ENCODE measurements at places on chromosomes 1 and 21.

DNA sequence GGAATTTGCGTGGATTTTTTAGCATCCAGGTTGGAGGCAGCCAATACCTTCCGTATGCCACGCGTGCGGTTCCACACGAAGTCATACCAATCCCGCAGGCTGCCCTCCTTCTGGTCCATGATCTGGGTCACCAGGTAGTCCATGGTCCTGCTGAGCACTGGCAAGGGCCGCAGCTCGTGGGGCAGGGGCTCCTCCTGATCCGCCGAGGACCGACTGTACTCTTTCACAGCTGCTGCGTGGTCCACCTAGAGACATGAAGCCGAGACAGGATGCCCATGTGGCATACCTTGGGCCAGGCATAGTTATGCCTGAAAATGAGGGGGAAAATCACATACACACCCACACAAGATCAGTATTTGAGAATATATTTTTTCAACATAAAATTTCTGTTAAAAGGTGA lies 12.1 kb downstream of the MCM3AP start:
- DNase-seq: no peak

DNA sequence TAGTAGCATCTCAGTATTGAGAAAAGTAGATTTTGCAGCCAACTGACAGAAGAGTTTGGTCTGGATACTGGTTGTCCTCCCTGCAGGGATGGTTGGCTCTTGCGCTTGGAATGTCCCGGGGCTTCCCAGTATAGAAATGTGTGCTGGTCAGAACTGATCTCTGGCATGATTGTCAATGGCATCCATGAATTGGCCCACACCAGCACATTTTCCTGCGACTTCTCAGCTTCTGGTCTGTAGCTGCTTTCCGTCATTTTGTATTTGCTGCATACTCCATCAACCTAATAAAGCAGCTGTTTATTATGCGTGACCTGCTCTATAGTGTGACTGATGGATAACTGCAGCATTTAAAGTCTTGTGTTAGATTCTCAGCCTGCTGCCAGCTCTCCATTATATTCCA lies 203.7 kb downstream of the S1PR1 start:
- DNase-seq: no peak

GRCh38 chr1:210800301-210800700 lies 333.6 kb downstream of the KCNH1 start:
- no peak for DNase-seq

DNA sequence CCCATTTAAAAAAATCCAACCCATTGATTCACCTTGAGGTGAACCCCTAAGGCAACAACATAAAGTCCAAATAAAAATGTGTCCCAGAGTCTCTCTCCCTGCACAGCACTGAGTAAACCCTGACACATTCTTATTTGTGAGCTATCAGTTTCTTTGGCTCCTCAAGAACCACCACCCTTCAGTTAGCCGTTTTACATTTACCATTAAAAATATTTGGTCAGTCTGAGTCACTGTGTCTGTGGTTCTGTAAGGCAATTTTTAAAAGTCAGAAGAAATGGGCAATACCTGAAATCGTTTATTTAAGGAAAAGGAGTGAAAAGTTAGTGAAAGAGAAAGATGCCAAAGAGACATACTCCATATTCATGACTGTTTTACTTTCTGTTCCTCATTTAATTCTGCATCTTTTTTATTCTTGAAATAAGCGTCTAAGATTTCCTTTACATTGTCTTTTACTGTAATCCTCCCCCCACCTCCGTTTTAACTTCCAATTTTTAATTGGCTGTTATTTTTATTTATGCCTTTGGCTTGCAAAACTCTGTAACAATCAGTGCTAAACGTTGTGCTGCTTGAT lies 91.7 kb upstream of the IVNS1ABP start:
- DNase-seq: no peak

GRCh38 chr1:27605796-27606707 lies 2.1 kb upstream of the AHDC1 start:
- DNase-seq: peak; percentile 60

DNA sequence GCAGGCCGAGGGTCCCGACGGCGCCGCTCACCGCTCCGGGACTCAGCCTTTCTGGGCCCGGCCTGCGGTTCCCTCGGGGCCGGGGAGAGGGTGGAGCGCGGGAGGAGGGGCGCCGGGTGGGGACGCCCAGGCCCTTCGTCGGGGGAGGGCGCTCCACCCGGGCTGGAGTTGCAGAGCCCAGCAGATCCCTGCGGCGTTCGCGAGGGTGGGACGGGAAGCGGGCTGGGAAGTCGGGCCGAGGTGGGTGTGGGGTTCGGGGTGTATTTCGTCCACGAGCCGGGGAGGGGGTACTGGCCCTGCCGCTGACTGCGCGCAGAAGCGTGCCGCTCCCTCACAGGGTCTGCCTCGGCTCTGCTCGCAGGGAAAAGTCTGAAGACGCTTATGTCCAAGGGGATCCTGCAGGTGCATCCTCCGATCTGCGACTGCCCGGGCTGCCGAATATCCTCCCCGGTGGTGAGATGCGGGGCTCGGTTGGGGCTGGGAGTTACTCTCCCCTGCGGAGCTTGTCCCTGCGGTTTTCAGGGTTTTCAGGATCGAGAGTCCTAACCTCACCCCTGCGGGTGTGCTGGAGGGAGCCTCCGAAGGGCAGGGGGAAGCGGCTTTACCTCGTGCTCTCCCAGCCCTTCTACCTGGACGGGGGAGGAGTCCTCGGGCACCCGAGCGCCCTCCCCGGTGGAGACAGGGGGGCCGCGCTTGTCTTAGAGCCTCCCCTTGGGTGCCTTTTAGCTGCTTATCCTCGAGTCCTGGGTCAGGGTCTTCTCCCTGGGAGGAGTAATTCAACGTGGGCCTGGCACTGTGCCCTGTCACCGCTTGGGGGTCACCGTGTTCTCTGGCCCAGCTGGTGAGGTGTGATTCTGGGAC lies 2.1 kb downstream of the SAMD11 start:
- DNase-seq: no peak

GRCh38 chr1:229409616-229410369 lies 24.1 kb downstream of the ACTA1 start:
- DNase-seq: no peak

- DNase-seq: no peak
Observed at GRCh38 chr1:20071416-20071815, 1.4 kb downstream of the PLA2G5 start.

- peak; percentile 29 for DNase-seq
Observed at GRCh38 chr1:160260406-160261382, 1.7 kb downstream of the DCAF8 start.

- no peak for DNase-seq
Observed at GRCh38 chr1:17711941-17712340, 43.2 kb upstream of the ACTL8 start.

GRCh38 chr1:1290238-1290731 lies 10.0 kb downstream of the SCNN1D start:
- no peak for DNase-seq

DNA sequence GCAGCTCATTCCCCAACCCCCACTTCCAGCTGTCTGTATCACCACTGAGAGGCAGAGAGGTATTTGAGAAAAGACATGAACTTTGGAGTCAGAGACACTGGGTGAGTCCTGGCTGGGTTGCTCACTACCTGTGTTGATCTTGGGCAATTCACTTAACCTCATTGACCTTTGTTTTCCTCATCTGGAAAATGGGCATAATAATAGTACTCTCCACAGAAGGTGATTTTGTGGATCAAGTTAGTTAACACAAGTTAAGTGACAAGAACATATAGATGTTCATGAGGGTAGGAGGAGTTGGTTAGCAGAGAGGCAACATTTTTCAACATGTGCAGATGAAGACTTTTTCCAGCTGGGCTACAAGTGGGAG lies 17.1 kb upstream of the ETV3L start:
- DNase-seq: no peak

GRCh38 chr1:6134741-6135510 lies 45.2 kb downstream of the CHD5 start:
- no peak for DNase-seq

GRCh38 chr1:238177351-238177750 lies 286.6 kb upstream of the ZP4 start:
- DNase-seq: no peak

DNA sequence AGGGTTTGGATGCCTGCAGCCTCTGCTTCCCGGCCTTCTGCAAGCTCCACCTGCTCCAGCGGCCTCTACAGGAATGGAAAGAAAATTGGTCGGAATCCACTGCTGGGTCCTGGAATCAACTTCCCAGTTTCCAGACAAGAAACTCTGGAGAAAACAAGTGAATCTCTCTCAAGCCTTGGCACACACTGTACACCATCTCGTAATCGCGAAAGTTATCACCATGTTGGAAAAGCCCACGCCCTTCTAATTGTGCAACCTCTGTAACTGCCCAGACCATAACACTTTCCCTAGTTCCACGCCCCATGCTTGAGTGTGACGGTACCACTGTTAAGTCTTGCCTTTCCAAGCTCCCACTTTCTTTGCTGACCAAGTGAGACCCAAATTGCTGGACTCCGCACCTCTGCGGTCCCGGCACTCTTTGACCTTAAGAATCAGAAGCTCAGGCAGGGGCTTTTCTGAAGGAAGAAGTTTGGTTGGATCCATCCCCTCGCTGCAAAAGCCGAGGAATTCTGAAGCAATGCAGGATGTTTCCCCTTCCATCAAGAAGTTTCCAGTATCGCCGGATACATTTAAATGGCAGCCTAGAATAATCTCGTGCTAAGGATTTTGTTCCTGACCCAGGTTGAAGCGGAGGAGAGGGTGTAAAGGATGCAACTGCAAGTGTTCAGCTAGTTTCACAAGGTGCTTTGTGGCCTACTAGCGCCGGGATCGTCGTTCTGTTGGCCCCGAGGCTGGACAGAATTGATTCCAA lies 6.2 kb downstream of the NR5A2 start:
- no peak for DNase-seq

GRCh38 chr1:111649227-111649626 lies 29.6 kb downstream of the RAP1A start:
- DNase-seq: no peak

DNA sequence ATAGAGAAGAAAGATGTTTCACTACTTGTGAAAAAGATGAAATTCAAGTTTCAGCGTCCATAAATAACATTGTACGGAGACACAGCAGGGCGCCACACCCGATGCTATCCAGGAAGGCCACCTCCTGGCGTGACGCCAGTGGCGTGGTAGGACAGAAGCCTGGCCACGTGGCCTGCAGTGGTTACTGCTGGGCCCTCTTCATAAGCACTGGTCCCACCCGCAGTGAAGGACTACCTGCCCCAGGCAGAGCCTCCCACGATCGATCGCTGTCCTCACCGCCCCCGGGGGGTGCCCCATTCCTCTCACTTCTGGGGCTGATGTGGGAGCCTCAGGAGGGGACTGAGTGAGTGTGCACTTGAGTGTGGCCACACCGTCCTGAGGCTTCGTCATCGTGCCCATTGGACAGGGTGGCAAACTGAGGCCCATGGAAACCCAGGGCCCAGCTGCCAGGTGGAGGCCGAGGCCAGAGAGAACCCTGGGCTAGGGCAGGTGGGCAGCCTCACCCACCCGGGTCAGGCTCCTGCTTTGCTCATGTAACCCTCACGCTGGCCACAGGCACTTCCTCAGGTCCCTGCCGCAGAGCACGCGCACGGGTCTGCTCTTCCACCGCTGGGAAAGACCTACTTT lies 11.7 kb upstream of the HES5 start:
- DNase-seq: no peak

- peak; percentile 78 for DNase-seq
Observed at GRCh38 chr1:228464487-228464983, 22.6 kb upstream of the RNF187 start.

GRCh38 chr1:145988773-145989172 lies 7.6 kb downstream of the TXNIP start:
- DNase-seq: no peak

DNA sequence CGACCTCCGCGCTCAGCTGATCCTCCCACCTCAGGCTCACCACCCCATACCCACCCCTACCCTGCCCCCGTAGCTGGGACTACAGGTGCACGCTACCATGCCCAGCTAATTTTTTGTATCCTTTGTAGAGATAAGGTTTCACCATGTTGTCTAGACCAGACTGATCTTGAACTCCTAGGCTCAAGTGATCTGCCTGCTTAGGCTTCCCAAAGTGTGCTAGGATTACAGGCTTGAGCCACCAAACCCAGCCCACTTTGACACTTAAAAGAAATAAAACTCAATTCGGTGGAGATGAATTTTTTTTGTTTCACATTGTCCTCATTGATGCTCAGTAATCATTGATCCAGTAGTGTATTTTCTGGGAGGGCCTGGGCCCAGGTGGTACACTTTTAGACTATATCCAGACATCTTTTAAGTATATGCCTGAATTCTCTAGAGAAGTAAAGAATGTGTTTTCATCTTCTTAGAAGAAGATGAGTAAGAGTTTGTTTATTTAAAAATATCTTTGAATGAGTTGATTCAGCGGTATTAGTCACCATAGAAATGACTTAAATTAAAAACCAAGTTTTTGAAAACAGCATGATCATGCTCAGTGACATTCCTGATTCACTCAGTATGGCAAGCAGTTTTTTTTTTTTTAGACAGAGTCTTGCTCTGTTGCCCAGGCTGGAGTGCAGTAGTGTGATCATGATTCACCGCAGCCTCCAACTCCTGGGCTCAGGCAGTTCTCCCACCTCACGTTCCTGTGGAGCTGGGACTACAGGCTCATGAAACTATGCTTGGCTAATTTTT lies 57.8 kb downstream of the EPB41 start:
- no peak for DNase-seq

- DNase-seq: no peak
Observed at GRCh38 chr1:21237446-21238088, 52.7 kb downstream of the ECE1 start.

- peak; percentile 79 for DNase-seq
Observed at GRCh38 chr1:43227143-43227764, 42.5 kb upstream of the TMEM125 start.

DNA sequence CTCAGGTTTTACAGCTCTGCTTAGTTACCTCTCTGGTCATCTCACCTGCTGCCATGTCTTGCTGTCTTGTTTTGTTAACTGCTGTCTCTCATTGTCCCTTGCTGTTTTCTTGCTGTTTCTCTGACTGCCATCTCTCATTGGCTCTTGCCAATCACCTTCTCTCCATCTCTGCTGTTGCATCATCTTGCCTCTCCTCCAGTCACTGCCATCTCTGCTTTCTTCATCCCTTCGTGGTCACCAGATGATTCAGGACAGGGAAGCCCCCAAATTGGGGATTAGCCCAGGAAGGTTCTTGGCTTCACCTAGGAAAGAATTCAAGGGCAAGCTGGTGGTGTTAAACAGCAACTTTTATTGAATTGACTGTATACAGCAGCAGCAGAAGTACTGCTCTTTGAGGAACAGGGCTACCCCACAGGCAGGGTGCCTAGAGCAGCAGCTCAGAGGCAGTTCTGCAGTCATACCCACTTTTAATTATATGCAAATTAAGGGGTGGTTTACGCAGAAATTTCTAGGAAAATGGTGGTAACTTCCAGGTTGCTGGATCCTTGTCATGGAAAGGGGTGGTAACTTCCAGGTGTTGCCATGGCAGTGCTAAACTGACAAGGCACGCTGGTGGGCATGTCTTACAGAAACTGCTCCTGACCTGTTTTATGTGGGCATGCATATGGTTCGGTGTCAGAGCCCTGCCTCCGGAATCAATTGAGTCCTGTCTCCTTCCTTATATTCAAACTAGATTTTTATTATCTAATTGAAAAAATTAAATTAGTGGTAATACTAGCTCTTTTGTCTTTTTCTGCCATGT lies 33.4 kb downstream of the SUCO start:
- no peak for DNase-seq

DNA sequence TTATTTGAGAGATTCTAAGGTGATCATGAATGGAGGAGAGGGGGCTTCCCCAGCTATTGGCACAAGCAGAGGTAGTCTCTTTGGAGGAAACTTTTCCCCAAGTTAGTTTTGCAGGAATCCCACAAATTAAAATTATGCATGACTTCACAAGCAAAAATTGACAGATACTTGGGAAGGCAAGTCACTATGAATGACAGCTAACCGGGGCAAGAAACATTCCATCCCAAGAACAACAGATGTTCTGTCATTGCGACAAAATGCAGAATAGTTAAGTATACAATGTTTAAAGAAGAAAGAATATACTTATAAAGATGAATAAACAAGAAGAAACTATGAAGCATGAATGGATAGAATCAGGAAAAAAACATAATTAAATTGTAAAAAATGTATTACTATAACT lies 27.1 kb upstream of the SIM2 start:
- no peak for DNase-seq

Measured in globus pallidus (tissue), 1 donor.